ENCODE measurements at places on chromosomes 6 and 20.

GRCh38 chr6:160505970-160506369 is 157.8 kb downstream of the SLC22A3 start:
- no peak for DNase-seq

DNA sequence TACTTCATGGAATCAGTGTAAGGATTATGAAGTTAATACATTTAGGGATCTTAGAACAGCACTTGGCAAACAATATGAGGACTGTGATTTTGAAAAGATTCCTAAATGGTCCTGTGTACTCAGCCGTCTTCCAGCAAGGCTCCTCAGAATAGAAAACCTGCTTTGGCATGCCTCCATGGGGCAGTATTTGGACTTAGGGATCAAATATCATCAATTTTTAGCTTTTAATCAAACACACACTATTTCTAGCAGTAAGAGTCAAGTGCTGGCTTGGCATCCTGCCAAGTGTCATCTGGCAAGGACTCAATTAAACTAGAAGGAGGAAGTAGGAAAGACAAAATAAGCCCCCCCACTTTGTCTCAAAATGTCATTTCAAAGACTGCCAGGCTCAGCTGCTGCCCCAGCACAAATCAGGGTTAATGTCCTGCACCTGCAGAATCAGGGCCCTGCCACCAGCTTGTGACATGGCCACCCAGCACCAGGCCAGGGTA is 40.8 kb downstream of the IYD start:
- DNase-seq = no peak

DNA sequence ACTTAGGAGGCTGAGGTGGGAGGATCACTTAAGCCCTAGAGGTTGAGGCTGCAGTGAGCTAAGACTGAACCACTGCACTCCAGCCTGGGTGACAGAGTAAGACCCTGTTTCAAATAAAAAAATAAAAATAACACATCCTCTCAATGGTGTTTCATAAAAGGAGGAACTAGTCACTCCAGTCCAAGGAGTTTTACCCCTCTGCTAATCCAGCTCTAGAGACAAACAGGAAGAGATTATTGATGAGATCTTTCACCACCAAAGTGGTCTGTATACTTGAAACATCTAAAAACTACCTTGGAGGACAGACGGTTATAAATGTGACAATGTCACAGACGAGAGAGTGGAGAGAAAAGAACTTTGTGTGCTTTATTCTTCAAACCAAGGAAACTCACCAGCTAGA is 58.2 kb downstream of the PIGU start:
- DNase-seq = no peak

DNA sequence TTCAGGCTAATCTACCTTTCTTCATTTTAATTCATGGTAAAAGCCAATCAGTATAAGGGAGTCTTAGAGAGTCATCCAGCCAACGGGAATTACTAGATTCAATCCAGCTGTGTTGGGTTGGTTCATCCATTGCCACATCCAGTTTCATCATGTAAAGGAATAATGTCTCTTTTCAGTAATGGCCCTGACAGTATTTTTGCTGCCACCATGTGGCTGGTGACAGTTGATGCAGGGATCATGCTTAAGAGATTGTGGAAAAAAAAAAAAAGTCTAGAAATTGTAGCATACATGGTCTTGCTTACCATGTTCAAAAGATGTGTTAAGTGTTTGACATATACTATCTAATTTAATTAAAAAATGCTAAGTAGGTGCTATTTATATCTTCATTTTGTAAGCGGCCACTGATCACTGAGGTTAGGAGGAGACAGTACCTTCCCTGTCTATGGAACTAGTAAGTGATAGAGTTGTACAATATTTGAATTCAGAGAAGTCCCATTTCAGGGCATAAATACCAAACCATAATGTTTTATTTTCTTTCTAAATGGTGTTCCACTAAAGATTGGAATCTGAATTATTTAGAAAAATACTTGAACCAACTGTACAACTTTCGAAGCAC is 135.9 kb downstream of the KHDRBS2 start:
- DNase-seq = no peak

- DNase-seq = no peak
These were observed 399.3 kb downstream of the HAO1 start for GRCh38 chr20:7540923-7541322.

DNA sequence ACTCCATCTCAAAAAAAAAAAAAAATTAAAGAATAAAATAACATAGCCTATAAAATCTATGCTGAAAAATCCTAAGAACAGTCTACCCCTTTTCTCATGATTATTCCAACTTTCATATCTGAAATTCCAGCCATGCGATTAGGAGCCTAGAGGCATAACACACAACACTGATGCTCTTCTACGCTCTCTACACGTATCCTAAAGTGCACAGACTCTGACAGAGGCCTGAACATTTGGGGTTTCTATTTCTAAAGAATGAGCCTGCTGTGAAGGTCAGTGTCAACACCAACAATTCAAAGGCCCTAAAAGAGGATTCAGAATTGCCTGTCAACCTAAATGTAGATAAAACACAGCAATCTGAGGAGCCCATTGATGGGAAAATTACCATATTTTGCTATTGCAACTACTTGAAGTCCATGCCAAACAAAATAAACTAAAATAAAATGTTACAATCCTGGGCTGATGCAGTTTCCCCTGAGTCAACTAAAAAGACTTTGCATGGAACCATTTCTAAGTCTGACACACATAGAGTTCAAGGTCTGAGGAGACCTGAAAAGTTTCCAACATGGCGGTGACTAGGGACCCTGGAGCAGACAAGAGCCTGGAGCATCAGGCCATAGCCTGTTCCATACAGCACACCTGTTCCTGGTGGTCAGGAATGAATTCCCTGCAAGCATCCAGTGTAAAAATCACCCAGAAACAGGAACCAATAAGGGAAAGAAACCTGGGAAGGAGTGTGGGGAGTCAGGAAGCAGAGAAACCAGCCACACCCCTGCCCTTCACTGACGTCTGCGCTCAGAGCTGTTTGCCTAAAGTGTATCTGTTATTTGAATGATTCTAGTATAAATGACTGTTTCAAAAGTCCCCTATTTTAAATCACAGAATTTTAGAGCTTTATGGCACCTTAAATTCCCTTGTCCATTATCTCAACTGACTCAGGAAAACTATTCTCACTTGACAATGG is 11.8 kb downstream of the NINL start:
- DNase-seq = no peak

- no peak for DNase-seq
These were observed 34.9 kb downstream of the GSTA2 start for GRCh38 chr6:52728394-52728793.

GRCh38 chr20:48604426-48604825 is 223.4 kb downstream of the PREX1 start:
- no peak for DNase-seq

- DNase-seq = no peak
These were observed 45.3 kb upstream of the IFNGR1 start for GRCh38 chr6:137264311-137265075.

- no peak for DNase-seq
These were observed 24.9 kb upstream of the SMOC2 start for GRCh38 chr6:168415993-168416530.

DNA sequence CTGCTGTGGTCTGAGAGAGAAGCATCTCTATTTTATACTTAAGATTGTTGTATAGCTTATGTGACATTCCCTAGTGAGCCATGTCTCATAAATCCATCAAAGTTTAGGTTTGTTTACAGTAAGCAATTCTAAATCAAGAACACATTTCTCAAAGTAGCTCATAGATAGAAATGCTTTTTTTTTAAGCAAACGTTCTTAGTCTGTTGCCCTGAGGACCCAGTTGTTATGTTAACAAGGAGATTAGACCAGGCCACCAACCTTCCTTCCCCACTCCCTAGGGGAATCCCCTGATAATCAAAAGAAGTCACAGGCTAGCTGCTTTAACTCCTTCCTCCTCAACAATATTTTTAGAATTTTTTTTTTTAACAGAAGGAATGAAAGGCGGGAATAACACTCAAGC is 169.0 kb downstream of the FUT9 start:
- no peak for DNase-seq

- DNase-seq = no peak
These were observed 168.9 kb downstream of the PHF3 start for GRCh38 chr6:63804381-63804956.

GRCh38 chr20:62814709-62815065 is 2.2 kb upstream of the COL9A3 start:
- no peak for DNase-seq

DNA sequence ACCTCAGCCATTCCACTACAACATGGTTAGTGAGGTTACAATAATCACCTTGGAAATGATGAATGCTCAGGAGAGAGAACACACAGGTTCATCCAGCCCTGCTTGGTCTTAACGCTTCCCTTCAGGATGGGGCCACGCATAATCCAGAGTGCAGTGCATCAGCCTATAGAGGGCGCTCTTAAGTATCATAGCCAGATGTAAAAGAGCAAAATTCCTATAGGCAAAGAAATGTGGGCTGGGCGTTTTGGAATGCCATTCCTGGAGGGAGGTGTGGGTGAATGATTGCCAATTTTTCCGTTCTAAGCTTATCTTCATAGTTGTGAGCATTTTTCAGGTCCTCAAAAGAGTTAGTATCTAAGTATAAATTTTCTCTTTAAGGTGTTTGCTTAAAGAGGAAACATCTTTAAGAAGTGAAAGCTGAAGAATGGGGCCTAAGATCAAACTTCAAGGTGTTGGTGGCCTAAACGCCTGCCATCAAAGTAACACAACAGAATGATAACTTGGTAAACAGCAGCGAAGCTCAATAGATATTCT is 1.8 kb downstream of the RIPOR2 start:
- peak; percentile 50 for DNase-seq

- DNase-seq = no peak
These were observed 21.0 kb downstream of the XRN2 start for GRCh38 chr20:21324126-21324525.

DNA sequence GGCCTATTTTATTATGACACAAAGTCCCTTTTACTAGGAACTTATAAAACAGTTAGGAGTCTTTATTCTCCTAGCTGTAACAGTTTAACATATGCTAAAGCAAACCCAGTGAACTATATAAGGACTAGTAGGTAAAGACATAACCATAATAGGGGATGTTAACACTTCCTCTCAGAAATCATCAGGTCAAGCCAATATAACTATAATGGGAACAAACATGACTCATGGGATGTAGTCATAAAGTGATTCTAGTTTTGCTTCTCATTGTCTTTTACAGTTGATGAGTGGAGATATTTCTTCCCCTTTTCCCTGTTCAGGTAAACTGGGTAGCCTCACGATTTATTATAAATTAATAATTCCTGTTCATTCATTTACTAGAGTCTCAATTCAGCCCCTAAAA is 9.7 kb downstream of the PTCHD4 start:
- DNase-seq = no peak

All from CD4-positive, alpha-beta T cell (primary cell).